ENCODE measurements at places on chromosomes 4 and X.

- DNase-seq, result no peak
These were observed 2.1 kb downstream of the SEPTIN11 start for GRCh38 chr4:76951672-76952010.

- DNase-seq, result no peak
These were observed 884.0 kb upstream of the INTU start for GRCh38 chr4:126748736-126749135.

GRCh38 chr4:53009824-53010223 is 147.7 kb downstream of the RASL11B start:
- DNase-seq, result no peak

DNA sequence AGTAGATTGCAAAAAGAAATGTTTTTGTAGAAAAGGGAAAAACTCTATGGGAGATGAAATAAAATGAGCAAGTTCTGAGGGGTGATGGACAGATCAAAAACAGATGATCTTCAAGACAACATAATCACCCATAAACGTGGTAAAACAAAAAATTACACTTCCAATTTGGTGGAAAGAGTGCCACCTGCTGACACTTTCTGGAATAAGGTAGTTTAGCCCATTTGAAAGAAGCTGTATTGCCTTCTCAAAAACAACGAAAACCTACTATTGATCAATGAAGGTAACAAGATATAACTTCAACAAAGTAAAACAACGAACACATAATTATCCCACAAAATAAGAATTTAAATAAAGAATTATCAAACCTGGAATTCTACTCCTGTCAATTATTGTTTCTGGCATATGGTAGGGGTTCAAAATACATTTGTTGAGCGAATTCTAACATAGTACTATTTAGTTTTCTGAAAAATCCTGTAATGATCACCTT is 2.5 kb downstream of the COQ2 start:
- DNase-seq, result no peak

DNA sequence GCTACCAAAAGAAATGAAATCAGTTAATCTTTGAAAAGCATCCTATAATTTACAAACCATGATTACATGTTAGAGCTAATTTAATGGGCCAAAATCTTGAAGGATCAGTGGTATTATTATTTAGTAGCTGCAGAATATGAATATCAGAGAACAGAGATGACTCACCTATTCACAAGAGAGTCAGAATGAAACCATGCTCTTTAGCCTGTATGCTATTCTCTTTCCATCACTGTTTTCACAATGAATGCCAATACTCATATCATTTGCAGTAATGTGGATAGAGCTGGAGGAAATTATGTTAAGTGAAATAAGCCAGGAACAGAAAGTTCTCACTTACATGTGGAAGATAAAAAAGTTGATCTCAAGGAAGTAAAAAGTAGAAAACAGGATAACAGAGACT is 414.1 kb downstream of the CENPC start:
- DNase-seq, result no peak

DNA sequence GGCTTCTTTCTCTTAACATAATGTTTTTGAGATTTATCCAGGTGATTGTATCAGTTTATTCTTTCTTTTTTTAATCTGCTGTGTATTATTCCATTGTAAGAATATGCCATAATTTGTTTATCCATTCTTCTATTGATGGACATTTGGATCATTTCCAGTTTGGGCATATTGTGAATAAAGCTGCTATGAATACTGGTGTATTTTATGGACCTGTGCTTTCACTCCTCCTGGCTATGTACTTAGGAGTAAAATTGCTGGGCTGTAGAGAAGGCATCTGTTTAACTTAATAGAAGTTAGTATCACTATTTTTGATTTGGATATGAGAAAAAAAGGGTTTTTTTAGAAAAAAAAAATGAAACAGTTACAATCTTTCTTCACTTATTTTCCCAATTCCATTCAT is 50.0 kb upstream of the FAM9C start:
- no peak for DNase-seq

GRCh38 chrX:108199691-108200090 is 108.1 kb downstream of the ATG4A start:
- no peak for DNase-seq

DNA sequence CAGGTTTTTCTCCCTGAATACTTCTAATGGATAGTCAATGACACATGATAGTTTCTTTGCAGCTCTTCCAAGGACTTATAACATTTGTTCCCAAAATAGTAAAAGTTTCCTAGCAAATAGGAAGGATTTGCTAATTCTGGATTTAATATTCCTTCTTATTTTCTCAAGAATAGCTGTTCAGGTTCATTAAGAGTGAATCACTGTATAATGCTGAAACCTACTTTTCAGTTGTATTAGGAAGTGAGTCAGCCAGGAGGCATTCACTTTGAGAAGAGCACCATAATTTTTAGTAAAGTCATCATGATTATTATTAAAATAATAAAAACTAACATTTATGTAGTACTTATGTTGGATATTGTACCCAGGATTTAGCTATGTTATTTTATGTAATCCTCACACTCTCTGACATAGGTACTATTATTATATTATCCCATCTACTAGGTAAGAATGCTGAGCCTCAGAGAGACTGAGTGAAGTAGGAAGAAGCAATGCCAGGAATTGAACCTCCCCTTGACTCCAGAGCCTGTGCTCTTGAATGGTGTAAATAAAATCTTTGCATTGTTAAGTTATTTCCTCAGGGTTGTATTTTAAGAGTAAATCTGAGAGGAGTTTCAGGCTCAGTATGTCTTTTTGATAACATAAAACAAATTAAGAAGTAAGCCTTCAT is 114.8 kb downstream of the REELD1 start:
- no peak for DNase-seq

GRCh38 chr4:85953651-85954018 is 406.2 kb downstream of the MAPK10 start:
- no peak for DNase-seq

GRCh38 chrX:32995427-32995826 is 215.9 kb downstream of the DMD start:
- DNase-seq, result no peak
